ENCODE measurements at places on chromosomes 2 and 18. TPM values are rescaled to one million over a fixed set of nuclear protein-coding genes. Genes with fewer than 3 reads are reported as not detected.

DNA sequence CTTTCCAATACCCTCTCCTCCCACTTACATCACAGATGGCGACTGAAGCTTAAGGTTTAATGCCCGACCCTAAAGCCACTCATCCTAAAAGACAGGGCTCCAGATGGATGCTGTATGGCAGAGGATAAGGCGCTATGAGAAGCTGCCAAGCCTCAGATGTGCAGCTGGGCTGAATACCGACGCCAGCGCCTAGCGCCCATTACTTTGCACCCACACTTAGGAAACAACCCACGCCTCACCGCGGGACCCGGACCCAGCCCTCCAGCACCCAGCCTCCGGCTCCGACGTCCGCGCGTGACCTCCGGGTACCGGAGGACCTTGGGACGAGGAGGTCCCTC is 335 bp downstream of the TRAK2 start:
- H3K27ac ChIP-seq, result peak overlapping the region; percentile 24
- peaks cover 3% of the 10 kb centered on the region for H3K27me3 ChIP-seq
- H3K36me3 ChIP-seq, result peaks cover 5% of the 10 kb centered on the region
- peaks cover 10% of the 10 kb centered on the region for H3K4me1 ChIP-seq
- DNase-seq, result no peak

The GRHL1 gene
- 1.7 TPM for total RNA-seq

- no peak overlapping the region for H3K27ac ChIP-seq
- DNase-seq, result no peak
- no peaks in the 10 kb centered on the region for H3K36me3 ChIP-seq
- H3K27me3 ChIP-seq, result peaks cover under 1% of the 10 kb centered on the region
- H3K4me3 ChIP-seq, result no peak overlapping the region
- H3K4me1 ChIP-seq, result no peaks in the 10 kb centered on the region
These were observed 40.4 kb upstream of the RIT2 start for GRCh38 chr18:43155842-43156241.

DNA sequence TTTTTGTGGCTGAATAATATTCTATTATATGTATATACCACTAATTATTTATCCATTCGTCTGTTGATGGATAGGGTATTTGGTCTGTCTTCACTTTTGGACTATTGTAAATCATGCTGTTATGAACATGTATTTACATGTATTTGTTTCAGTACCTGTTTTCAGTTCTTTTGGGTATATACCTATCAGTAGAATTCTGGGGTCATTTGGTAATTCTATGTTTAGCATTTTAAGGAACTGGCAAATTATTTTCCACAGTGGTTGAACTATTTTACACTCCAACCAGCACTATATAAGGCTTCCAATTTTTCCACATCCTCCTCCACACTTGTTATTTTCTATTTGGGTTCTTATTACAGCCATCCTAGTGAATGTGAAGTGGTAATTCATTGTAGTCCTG is 12.4 kb upstream of the TANK start:
- H3K4me1 ChIP-seq, result peaks cover 2% of the 10 kb centered on the region
- no peak overlapping the region for H3K27ac ChIP-seq
- DNase-seq, result no peak
- peaks cover 3% of the 10 kb centered on the region for H3K27me3 ChIP-seq

The DNAH7 gene
- total RNA-seq, result 2.6 TPM

The COL3A1 gene
- total RNA-seq, result 0.31 TPM

DNA sequence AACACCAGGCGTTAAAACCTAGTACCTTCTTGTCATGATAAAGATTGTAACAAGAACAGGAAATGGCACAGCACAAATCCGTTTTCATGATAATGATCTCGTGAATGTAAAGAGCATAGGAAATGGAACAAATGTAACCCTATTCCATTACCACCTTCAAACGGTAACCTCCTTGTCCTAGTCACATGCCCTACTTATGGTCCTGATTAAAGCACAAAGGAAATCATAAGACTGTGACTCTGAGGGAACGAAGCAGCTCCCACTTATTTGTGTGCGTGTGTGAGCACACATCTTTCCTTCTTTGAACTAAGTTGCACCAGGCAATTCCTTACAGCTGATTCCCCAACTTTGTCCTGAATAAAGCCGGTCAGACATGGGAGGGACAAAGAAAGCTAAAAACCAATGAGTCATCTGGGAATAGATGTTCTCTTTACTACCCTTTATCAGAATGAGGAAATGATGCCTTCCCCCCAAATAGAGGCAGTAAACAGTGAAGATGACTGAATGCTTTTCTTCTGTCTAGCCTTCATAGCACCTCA is 192.6 kb downstream of the IKZF2 start:
- H3K4me3 ChIP-seq, result no peak overlapping the region
- H3K27me3 ChIP-seq, result peaks cover 3% of the 10 kb centered on the region
- H3K4me1 ChIP-seq, result peaks cover 27% of the 10 kb centered on the region
- H3K27ac ChIP-seq, result no peak overlapping the region

The MOGAT1 gene
- 0.26 TPM for total RNA-seq

The MEP1B gene
- 0.15 TPM for total RNA-seq

GRCh38 chr2:216695401-216695821 is at the start of gene IGFBP5:
Gene IGFBP5 (minus strand): TSS chr2:216695549. CDS start chr2:216694775, 774 bp downstream.
- no peak within 1 kb of the TSS for H3K27ac ChIP-seq
- H3K4me3 ChIP-seq, result peak within 1 kb of the TSS; percentile 52
- DNase-seq, result no peak
- H3K36me3 ChIP-seq, result no peaks in the 10 kb centered on the region
- H3K27me3 ChIP-seq, result peaks cover 24% of the 10 kb centered on the region

DNA sequence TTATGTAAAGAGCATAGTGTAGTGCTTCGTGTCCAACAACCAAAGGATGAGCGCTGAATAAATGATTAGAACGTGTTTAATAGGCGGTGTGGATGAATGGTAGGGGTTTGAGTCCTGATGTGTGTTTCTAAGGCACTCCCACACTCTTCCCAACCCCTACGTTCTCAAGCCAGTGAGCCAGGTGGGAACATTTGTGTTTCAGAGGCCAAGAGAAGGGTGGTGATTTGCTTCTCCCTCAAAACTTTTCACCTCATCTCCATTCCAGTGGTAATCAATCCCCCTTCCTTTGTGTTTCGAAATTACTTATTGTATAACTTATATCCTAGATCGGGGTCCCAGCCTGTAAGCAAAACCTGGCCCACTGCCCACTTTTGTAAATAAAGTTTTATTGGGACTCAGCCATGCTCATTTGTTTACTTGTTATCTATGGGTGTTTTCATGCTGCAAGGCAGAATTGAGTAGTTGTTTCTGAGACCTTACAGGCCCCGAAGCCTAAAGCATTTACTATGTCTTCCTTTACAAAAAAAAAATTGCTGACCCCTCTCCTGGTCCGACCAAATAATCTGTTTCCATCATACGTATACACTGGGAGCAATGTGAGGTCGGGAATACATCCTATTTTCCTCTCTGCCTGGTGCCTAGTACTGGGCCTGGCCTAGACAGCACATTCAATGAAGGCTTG is 150.8 kb upstream of the MYCN start:
- H3K27me3 ChIP-seq, result peaks cover 3% of the 10 kb centered on the region
- H3K4me1 ChIP-seq, result peaks cover 4% of the 10 kb centered on the region
- no peak overlapping the region for H3K4me3 ChIP-seq

DNA sequence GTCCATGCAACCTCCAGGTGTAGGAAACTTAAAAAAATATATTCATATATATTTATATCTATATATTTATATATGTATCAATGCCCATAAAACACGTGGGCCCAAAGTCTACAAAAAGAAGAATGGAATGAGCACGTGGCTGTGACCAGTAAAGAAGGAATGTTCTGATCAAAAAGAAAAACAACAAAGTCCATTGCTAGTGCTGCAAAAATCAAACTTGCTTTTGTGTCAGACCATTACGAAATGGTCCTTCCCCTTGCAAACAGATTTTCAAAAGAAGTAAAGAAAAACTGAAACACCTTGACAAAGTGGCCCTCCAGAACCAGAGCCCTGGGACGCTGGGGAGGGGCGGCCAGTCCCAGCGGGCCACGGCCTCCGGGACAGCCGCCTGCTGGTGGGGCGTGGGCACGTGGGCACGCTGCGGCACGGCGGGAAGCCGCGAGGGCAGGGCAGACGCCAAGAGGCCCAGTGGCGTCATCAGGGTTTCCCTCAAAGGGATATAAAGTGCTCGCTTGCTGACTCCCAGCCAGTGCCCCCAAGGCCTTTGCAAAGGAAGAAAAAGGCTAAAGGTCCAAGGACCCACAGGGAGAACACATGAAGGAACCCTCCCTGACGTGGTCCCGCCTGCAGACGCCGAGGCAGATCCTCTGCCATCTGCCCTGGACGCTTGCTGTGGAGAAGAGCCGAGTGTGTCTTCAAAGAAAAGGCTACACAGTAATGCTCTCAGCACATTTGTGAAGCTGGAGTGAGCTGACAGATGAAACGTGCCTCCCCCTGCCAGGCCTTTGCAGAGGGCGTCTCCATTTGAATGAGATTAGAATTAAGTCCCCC is 201.8 kb downstream of the TWIST2 start:
- no peak for DNase-seq
- H3K4me3 ChIP-seq, result no peak overlapping the region
- no peaks in the 10 kb centered on the region for H3K4me1 ChIP-seq
- no peaks in the 10 kb centered on the region for H3K36me3 ChIP-seq
- no peak overlapping the region for H3K27ac ChIP-seq

The PJVK gene
- total RNA-seq, result 3.7 TPM

DNA sequence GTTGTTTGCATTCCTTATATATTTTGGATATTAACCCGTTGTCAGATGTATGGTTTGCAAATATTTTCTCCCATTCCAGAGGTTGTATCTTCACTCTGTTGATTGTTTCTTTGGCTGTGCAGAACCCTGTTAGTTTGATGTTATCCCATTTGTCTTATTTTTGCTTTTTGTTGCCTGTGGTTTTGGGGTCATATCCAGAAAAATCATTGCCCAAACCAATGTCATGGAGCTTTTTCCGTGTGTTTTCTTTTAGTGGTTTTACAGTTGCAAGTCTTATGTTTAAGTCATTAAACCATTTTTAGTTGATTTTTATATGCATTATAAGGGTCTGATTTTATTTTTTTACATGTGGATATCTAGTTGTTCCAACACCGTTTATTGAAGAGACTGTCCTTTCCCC is 35.8 kb downstream of the PPIG start:
- DNase-seq, result no peak
- H3K27ac ChIP-seq, result no peak overlapping the region
- peaks cover 46% of the 10 kb centered on the region for H3K36me3 ChIP-seq
- H3K4me1 ChIP-seq, result peaks cover under 1% of the 10 kb centered on the region

The TMEM131 gene
- 31.7 TPM for total RNA-seq

DNA sequence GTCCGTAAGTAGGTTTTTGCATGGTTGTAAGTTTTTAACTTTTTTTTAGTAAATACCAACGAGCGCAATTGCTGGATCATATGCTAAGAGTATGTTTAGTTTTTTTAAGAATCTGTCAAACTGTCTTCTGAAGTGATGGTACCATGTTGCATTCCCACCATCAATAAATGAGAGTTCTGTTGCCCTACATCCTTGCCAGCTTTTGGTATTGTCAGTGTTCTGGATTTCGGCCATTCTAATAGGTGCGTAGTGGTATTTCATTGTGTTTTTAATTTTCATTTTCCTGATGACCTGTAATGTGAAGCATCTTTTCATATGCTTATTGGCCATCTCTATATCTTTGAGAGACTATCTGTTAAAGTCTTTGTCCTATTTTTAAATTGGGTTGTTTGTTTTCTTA is 114.3 kb downstream of the LDLRAD4 start:
- peaks cover 8% of the 10 kb centered on the region for H3K36me3 ChIP-seq
- H3K27ac ChIP-seq, result no peak overlapping the region
- H3K4me3 ChIP-seq, result no peak overlapping the region
- H3K4me1 ChIP-seq, result peaks cover under 1% of the 10 kb centered on the region

DNA sequence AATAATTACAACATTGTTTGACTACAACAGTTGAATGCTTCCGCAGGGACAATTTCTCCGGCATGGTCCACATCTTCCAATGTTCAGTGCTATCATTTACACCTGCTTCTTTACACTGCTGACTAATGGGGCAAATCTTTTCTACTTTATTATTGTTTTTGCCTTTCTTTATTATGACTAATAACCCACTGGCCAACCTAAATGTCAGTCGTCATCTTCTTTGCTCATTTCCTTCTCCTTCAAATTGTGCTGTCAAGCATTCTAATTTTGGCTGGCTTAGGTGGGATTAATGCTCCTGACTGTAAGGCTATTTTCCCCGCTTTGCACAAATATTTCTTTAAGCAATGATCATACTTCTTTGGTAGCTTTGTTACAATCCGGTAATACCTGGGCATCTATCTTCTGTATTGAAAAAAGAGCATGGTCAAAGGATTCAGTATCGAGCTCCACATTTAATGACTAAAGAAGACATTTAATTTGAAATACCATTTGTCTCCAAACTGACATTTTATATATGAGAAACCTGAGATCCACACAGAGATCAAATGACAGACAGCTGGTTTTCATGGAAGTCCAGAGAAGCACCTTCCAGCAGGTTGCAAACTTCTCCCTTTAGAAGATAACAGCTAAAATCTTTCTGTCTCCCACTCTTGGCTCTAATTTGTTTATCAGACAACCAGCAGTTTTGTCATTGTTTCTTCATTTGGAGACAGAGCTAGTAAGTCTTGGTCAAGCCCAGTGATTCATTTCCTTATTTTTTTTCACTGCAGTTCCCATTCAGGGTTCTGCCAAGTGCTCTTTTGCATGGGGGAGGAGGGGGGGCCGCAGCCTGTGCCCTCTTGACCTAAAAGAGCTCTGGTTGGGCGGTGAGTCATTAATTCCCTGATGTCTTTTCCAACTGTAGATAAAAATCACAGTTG is 132.9 kb downstream of the SOCS6 start:
- DNase-seq, result no peak
- H3K27me3 ChIP-seq, result peaks cover 2% of the 10 kb centered on the region
- peaks cover 14% of the 10 kb centered on the region for H3K4me1 ChIP-seq
- H3K27ac ChIP-seq, result no peak overlapping the region
- H3K36me3 ChIP-seq, result no peaks in the 10 kb centered on the region
- H3K4me3 ChIP-seq, result no peak overlapping the region

The NCKAP5 gene
- 7.4 TPM for total RNA-seq

- H3K27ac ChIP-seq, result no peak overlapping the region
- peak overlapping the region; percentile 15 for H3K4me3 ChIP-seq
- peaks cover 4% of the 10 kb centered on the region for H3K4me1 ChIP-seq
- peaks cover 24% of the 10 kb centered on the region for H3K36me3 ChIP-seq
- DNase-seq, result no peak
- peaks cover 1% of the 10 kb centered on the region for H3K27me3 ChIP-seq
These were observed 86.6 kb downstream of the ITGB1BP1 start for GRCh38 chr2:9336576-9337314.

The AGBL5 gene
- 32.5 TPM for total RNA-seq

DNA sequence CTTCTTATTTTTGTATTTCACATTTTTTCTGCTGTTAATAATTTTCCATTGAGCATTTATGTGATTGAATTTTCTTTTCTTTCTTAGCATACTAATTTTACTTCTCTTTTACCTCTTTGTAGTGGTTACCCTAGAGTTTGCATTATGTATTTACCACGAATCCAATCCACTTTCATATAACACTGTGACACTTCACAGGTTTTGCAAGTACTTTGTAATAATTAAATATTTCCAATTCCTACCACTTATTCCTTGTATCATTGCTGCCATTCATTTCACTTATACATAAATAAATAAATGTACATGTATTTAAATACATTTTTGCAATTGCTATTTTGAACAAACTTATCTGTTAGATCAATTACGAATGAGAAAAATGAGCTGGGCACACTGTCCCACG is 110.8 kb downstream of the TGIF1 start:
- no peaks in the 10 kb centered on the region for H3K36me3 ChIP-seq
- no peaks in the 10 kb centered on the region for H3K27me3 ChIP-seq
- peaks cover 4% of the 10 kb centered on the region for H3K4me1 ChIP-seq
- no peak for DNase-seq
- no peak overlapping the region for H3K4me3 ChIP-seq
- no peak overlapping the region for H3K27ac ChIP-seq

GRCh38 chr18:11511434-11512095 is 97.8 kb upstream of the SLC35G4 start:
- no peak for DNase-seq
- H3K27me3 ChIP-seq, result no peaks in the 10 kb centered on the region
- no peak overlapping the region for H3K4me3 ChIP-seq
- H3K27ac ChIP-seq, result no peak overlapping the region
- H3K4me1 ChIP-seq, result no peaks in the 10 kb centered on the region

The ARHGAP15 gene
- total RNA-seq, result not detected
